Activated T-helper 1 cell treated with Interleukin-2 at 50 U/mL for 16 hours (primary cell): ENCODE measurements at places on chromosomes 2 and 18.

GRCh38 chr18:59669872-59670657 is 27.2 kb downstream of the CCBE1 start:
- no peak for DNase-seq

DNA sequence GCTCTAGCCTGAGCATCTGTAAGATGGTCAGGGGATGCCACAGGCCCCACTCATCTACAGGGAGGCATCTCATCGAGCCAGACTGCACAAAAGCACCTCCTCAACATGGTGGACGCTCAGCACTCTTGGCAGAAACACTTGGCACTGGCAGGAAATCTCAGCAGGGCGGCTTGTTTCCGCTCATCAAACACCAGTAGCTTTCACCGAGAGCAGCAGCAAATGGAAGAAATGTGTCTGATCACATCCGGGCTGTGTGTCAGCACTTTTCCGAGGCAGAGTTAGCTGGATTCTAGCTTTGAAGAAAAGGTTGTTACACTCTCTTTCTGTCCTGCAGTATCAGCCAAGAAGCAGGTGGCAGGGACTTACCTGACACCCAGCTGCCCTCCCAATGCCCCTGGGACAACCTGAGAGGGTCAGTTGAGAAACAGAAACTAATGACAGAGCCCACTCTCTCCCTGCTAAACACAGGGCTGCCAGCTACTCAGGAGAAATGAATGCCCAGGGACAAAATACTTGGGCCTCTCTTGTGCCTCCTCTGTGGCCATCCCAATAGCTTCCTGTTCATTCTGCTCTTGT is 68.9 kb upstream of the FZD7 start:
- DNase-seq, result peak; percentile 5

DNA sequence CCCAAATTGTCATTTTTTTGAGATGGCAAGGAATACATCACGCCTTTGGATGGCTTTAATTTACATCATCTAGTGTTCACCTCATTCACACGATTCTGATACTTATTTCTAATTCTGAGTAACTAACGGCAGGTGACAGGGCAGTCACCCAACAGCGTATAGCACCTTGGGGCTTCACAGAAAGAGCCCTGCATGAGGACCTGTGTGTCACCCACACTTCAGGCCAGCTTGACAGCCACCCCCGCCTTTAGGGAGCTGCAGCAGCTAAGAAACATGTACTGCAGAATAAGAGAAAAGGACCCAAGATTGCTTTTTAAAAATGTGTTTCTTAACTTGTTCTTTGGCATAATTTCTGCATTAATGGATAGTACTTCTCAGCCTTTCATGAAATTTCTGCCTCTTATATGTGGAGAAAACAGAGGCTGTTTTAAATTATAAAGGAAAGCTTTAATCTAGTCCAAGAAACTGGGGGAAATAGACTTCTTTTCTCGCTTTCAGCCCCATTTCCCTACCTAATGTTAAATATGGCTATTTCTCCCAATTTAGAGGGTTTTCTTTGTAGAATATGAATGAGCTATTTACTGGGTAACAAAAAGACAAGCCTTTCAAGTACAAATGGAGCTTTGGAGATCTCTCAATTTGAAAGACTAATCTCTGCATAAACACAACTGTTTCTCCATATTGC is 245.1 kb downstream of the LDLRAD4 start:
- DNase-seq, result no peak

- no peak for DNase-seq
Observed at GRCh38 chr18:1252534-1252933, 347.9 kb downstream of the ADCYAP1 start.

DNA sequence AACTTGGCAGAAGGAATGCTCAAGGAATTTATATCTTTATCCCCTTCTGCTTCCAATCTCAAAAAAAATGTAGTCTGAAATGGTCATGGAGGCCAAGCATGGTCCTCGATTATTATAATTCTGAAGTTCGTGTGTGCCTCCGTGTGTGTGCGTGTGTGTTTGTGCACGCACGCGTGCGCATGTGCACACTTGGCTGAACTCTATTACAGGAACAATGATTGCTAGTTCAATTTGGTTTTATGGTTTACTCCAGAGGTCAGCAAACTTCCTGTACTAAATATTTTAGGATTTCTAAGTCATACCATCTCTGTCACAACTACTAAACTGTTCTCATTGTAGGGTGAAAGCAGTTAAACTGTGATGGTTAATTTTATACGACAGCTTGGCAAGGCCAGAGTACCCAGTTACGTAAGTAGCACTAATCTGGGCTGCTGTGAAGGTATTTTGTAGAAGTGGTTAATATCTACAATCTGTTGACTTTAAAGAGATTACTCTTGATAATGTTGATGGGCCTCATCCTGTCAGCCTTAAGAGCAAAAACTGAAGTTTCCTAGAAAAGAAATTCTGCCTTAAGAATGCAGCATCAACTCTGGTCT is 5.8 kb upstream of the MARCHF7 start:
- no peak for DNase-seq

DNA sequence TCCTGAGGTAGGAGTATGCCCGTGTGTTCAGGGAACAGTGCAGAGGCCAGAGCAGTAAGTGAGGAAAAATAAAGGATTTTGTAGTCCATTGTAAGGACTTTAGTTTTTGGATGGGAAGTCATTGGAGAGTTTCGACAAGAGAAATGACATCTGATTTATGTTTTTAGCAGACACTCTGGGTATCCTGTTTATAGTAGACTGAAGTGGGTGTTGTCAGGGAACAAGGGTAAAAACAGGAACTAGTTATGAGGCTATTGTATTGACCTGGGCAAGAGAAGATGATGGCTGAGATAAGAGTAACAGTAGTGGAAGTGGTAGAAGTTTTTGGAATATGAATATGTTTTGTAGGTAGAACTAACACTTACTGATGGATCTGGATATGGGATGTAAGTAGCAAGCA is 59.8 kb downstream of the GTF2A1L start:
- no peak for DNase-seq

- DNase-seq, result no peak
Observed at GRCh38 chr2:225437319-225437718, 37.8 kb downstream of the NYAP2 start.

DNA sequence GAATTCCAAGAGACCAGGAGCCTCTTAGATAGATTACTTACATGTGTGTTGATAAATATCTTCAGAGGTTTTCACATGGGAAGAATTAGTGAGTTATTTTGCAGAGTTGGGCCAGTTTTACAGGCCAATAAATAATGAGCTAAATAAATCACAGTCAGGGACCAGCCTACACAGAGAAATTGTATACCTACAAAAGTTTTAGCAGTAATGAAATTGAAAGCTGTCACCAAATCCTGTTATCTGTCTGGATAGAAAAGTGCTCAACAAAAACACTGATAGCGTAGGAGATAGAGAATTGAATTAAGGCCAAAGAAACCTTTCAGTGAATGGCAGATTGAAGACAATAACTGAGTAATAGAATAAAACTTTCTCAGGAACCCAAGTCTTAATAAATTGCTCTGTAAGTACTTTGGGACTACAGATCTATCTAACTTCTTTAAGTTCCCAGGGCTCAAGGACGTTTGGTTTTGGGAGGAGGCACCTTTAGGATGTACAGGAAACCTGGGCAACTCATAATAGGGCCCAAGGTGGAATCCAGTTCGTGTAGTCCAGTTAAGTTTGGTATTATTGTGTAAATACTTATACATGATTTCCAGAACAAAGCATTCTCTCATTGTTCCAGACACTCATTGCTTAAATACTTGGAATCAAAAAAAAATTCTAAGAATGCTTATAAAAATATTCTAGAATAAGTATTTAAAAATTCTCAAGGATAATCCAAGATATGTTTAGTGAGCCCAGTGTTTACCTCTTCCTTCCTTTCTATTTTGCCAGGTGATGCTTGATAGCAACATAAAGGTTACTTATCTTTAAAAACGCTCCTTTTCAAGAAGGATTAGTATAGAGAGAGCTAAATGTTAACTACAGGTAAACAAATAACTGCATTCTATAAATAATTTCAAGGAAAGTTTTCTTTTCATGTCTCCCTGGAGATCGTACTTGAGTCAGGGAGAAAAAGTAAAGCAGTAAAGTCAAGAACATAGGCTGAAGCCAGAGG is 134.5 kb downstream of the NCKAP5 start:
- no peak for DNase-seq

GRCh38 chr2:155965415-155966063 is 367.0 kb downstream of the NR4A2 start:
- no peak for DNase-seq

DNA sequence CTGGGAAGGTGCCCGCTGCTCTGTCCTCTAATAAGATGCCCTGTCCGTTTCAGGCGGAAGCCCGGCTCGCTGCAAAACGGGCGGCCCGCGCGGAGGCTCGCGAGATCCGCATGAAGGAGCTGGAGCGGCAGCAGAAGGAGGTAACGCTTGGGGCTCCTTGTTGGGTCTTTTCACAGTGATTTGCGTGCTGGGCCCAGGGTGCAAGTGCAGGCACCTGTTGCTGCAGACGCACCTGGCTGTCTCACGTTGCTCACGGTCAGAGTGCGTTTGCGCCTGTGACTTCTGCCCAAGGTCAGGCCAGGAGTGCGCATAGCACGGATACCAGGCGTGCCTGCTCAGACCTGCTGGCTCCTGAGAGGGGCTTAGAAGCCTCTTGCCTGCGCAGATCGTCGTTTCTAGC is 81.1 kb downstream of the LRRFIP1 start:
- DNase-seq, result no peak

DNA sequence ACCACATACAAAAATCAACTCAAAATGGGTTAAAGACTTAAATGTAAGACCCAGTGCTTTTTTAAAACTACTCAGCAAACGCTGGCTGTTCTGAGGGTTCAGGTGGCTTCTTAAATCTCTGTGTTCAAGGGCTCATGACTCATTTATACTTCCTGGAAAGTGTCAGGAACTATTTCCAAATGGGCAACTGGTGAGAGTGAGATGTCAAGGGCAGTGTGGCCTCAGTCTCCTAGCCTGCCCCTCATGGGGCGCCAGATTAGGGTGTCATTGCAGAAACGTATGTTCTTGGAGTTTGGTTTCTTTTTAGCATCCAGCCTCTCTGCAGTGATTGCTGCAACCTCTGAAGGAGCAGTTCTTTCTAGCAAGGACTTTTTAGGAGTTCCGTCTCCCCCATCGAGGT is 485.4 kb downstream of the TNS1 start:
- no peak for DNase-seq

GRCh38 chr2:41294331-41294730 is 753.5 kb upstream of the PKDCC start:
- no peak for DNase-seq

DNA sequence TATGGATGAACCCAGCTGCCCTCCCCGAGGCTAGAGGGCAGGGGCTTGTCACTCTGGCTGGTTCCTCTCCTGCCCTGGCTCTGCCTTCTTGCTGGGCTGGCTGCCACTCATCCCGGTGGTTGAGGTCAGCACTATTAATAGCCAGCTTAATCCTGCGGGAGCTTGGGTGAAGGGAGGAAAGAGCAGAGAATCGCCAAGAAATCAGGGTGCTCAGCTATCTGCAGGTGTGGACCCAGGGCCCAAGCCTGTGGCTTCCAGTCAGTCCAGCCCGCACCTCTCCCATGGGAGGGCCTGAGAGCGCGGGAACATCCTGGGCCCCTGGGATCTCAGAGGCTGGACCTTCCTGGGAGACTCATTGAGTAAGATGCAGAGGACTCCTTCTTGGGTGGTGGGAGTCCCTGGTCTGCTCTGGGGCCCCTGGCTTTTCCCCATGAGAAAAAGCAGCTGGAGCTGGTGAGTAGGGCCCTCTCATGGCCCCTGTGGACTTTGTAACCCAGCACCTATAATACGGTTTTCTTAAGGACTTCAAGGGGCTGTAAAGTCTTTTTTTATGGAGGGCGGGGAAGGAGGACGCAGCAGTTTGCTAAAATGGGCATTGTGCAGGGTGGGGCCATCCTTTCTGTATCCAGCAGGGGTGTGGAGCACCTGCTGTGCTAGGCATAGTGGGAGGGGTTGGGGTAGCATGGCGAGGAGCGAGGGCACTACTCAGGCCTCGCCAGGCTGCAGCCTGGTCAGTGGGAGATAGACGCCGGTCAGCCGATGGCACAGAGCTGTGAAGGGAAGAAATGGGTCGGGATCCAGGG is 27.4 kb upstream of the CNNM3 start:
- DNase-seq, result no peak

GRCh38 chr2:143001501-143001900 is 124.0 kb downstream of the KYNU start:
- DNase-seq, result no peak

GRCh38 chr2:120660771-120661459 is 74.8 kb upstream of the GLI2 start:
- DNase-seq, result no peak

DNA sequence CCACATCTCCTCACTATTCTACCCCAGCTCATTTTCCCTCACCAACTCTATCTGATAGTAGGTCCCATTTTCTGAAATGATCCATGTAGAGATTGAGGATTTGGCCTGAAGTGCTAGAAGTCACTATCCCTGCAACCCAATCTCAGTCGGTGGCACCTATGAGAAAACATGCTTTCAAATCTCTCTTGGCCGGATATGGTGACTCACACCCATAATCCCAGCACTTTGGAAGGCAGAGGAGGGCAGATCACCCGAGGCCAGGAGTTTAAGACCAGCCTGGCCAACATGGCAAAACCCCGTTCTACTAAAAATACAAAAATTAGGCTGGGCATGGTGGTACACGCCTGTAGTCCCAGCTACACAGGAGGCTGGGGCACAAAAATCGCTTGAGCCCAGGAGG is 19.1 kb upstream of the MARCHF4 start:
- no peak for DNase-seq

GRCh38 chr18:58525928-58526424 is 102.9 kb downstream of the ALPK2 start:
- DNase-seq, result no peak

DNA sequence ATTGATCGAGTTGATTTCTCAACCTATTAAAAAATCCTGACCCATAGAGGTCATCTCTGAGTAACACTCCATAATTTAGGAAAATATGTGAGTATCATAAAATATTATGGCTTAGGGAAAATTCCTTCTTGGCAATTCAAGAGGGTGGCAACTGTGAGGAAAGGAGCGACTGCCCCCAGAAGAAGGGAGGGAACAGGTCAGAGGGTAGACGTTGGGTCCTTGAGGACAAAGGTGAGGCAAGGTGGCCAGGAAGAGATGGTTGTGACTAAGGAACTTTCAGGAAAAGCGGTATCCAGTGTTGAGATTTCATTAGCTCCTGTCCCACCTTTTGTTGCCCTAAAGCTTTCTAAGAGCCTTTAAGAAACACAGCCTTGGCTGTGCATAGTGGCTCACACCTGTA is 10.5 kb upstream of the AGAP1 start:
- no peak for DNase-seq

- DNase-seq, result no peak
Observed at GRCh38 chr18:12973562-12974213, 17.5 kb upstream of the CEP192 start.

- DNase-seq, result no peak
Observed at GRCh38 chr2:215716956-215717355, 281.1 kb upstream of the FN1 start.

DNA sequence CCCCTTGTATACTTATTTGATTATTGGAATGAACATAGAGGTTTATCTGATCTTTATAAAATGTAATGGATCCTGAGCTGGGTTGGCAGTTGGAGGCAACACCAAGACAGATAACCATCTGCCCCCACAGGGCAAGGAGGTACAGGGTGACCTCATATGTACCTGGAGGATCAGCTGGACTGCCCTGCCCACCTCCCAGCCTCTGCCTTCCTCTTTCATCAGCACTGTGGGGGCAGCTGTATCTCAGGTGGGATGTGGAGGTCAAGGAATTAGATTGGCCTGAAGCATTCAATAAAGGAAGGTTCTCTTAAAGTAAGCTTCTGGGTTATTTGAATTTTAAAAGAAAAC is 92.6 kb downstream of the LYPD6 start:
- DNase-seq, result no peak

- no peak for DNase-seq
Observed at GRCh38 chr18:63887424-63887823, at the start of gene SERPINB2. SERPINB2 (plus strand) TSS chr18:63887705; CDS start chr18:63891445, 3,740 bp downstream.
